NCI-H460 (cell line): ENCODE measurements at places on chromosomes 1 and 21. TPM values are rescaled to one million over a fixed set of nuclear protein-coding genes. Genes with fewer than 3 reads are reported as not detected.

DCDC2B gene
- not detected in 2 replicates for total RNA-seq

AKT3 gene
- 15.2 and 15.4 TPM in 2 replicates for total RNA-seq

INSRR gene
- 0.17 and 0.42 TPM in 2 replicates for total RNA-seq

SPRR4 gene
- total RNA-seq = not detected in 2 replicates

LYPD8 gene
- total RNA-seq = not detected in 2 replicates

ERVH48-1 gene
- not detected in 2 replicates for total RNA-seq

IVNS1ABP gene
- total RNA-seq = 56.3 and 59.5 TPM in 2 replicates

AMPD1 gene
- total RNA-seq = not detected in 2 replicates

DNA sequence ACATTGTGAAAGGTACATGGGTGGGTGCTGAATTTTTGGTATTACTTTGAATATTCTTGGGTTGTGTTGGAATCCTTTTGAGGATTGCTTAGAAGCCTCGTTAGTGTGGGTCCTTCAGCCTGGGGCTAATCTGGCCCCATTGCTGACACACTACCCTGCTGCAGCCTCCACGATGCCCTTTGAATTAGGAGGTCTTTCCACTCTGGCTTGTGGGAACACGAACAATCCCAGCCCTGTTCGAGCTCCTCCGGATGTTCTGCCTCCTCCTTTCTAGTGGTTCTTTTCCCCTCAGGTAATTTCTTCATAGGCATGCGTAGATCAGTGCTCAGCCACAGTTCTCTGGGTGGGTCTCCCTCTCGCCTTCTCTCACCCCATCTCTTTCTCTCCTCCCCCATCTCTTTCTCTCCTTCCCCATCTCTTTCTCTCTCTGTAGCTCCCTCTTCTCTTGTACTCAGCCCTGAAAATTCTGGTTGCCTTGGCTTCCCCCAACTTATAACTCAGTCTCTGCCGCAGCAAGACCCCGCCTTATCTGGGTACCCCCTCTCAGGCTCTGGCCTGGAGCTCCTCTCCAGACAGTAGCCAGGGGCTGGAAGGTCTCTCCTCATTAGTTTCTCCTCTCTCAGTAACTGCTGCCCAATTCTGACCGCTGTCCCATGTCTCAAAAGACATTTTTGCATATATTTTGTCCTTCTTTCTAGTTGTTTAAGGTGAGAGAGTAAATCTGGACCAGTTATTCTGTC is 46.0 kb upstream of the SLC19A1 start:
- no peak for DNase-seq

DNA sequence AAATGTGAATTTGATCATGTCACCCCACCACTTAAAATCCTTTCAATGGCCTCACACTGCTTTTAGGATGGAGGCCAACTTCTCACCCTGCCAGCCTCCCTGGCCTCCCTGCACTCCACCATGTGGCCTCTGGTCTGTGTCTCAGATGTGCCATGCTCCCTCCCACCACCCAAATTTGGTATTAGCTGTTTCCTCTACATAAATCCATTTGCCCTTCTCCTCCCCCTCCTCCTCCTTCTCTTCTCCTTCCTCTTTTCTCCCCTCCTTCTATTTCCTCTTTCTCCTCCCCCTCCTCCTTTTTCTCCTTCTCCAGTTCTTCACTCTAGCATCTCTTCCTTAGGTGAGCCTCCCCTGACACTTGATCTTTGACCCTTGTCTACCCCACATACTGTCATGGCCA is 16.7 kb upstream of the GUCA2B start:
- DNase-seq = no peak

DNA sequence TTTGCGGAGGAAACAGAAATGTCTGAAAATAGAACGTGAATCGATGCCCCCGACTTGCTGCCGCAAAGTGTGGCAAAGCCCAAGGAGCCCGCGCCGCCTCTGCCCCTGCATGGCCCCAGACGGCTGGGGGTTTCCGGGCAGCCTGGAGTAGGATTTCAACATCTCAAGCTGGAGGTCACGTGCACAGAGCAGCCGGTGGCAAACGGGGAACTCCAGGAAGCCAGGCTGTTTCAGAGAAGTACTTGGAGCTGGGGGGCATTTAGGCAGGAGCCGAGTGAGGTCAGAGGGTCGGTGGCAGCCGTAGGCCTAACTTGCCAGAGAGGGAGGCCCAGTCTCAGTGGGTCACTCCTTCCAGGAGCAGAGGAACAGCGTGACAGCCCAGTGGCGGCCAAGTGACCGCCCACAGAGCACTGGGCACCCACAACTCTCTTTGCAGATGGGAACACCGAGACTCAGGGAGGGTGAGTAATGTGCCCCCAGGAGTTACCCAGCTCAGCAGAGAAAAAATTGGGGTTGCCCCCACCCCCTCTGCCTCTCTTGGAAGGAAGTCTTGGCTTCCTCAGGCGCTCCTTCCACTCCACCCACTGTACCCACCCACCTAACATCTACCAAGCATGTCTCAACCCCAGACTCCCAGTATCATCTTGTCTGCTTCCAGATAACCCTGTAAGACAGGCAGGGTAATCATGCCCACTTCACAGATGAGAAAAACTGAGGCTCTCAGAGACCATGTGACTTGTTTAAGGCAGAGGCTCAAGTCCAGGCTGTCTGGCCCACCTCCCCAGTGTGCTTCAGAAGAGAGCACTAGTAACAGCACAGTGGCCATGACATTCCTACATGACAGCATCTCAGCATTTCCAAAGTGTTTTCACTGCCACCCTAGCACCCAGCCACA is 179.4 kb downstream of the HIVEP3 start:
- DNase-seq = no peak

GRCh38 chr1:166915042-166915441 is 39.0 kb upstream of the TADA1 start:
- no peak for DNase-seq

GRCh38 chr1:56190806-56191365 is 388.5 kb downstream of the PLPP3 start:
- DNase-seq = no peak

GRCh38 chr21:31708541-31708940 is 23.4 kb downstream of the SCAF4 start:
- no peak for DNase-seq

- no peak for DNase-seq
Measured at GRCh38 chr1:111219557-111220286, 7.8 kb upstream of the CHI3L2 start.

GRCh38 chr1:210233216-210233494 is 559 bp downstream of the SERTAD4 start:
- no peak for DNase-seq

DNA sequence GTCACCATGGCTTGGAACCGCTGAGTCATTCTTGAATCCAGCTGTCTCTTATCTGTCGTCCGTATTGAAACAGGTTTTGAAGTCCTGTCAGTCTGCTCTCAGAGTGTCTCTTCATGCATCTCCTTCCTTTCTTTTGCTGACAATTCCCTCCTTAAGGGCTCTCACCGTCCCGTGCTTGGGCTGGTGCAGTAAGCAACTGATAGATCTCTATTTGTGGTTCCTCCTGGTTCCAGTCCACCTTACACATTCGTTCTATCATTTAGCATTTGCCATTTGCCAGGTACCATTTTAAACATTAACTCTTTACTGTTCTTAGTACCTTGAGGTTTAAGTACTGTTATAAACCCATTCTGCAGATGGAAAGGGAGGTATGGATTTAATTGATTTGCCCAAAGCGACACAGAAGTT is 88.9 kb downstream of the DYRK1A start:
- peak; percentile 16 for DNase-seq

GRCh38 chr1:11997081-11997850 is 17.0 kb downstream of the MFN2 start:
- no peak for DNase-seq

DNA sequence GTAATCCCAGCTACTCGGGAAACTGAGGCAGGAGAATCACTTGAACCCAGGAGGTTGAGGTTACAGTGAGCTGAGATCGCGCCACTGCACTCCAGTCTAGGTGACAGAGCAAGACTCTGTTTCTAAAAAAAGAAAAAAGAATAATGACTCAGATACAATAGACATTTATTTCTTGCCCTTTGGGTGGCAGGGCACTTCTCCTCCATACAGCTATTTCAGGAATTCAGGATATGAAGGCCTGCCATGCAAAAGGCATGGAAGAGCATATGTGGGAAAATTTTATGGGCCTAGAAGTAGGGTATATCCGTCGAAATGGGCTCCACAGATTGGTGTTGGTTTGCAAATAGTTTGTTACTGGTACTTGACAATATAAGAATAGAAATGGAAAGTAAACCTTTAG is 20.2 kb upstream of the POGZ start:
- no peak for DNase-seq

DNA sequence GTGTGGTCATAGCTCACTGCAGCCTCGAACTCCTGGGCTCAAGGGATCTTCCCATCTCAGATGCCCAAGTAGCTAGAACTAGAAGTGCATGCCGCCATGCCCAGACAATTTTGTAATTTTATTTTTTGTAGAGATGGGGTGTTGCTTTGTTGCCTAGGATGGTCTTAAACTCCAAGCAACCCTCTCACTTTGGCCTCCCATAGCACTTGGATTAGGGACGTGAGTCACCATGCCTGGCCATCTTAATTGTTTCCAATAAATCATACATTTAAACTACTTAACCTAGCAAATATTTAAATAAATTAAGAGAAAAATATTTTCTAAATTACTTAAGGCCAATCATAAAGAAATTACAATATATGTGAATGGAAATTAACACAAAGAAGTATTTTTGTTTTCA is 35.1 kb upstream of the ADGRL4 start:
- DNase-seq = no peak

DNA sequence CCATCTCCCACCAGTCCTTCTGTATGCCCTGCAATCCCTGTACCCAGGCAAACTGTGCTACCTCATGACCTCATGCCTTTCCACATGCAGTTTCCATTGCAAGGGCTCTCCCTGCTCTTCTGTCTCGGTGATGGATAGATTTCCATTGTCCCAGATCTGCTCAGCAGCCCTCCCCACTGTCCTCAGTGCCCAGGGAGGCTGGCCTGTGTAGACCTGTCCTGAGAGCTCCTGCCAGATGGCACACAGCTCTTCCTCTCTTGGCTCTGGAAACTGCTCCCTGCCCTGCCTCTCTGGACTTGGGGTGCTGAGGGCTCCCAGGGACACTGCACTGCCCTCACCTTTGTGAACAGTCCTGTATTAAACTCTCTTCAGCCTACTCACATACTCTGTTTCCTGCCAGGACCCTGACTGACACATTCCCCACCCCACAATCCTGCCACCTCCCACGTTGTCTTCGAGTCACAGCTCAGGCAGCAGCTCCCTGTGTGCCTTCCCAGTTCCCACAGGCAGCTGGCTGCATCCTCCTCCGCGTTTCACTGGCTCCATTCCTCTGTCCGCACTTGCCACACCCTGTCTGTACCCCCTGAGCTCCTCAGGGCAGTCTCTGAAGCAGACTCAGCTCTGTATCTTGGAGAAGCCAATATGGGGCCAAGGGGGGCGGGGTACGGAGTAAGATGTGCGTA is 57.0 kb downstream of the SPATA46 start:
- DNase-seq = no peak

DNA sequence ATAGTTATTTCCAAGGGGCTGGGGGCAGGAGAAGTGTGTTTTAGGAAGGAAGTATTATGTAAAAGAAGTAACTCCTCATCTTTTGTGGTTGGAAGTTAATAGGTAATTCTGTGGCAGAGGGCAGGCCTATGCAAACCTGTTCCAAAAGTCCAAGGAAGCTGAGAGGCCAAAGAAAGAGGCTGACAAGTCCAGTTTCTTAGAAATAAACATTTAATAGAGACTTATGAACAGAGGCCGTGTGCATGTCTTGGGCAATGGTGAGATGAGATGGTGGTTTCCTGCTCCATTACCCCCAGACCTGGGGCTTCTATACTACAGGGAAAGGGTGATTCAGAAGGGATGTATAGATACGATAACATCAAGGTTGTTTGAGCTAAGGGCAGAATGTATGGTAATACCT is 7.6 kb upstream of the CA14 start:
- no peak for DNase-seq

DNA sequence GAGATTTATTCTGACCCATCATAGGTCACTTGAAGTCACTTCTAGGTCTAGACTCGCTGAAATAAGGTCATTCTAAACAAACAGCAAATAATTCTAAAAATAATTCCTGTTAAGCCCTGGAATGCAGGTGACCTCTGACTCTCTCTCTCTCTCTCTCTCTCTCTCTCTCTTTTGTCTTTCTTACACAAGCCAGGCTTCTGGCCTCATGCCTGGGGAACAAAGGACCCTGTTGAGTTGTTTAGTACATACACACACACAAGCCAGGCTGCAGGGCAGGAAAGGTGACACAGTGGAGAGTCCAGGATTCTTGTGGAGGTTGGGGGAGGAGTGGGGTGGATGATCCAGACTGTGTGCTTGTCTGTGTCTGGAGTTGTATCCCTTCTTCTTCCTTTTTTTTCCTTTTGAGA is 4.0 kb upstream of the MEX3A start:
- no peak for DNase-seq

DNA sequence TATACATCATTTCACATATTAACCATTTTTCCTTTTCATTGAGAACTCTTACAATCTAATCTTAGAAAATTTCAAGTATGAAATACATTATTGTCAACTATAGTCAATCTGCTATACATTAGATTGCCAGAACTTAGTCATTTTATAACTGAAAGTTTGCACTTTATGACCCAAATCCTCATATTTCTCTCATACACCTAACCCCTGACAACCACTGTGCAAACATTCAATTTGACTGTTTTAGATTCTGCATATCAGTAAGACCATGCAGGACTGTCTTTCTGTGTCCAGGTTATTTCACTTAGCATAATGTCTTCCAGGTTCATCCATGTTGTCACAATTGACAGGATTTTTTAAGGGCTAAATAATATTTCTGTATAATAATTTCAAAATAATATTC is 1299.0 kb upstream of the B3GALT2 start:
- no peak for DNase-seq

- DNase-seq = no peak
Measured at GRCh38 chr1:207603777-207604176, 41.2 kb upstream of the CR1L start.

- DNase-seq = no peak
Measured at GRCh38 chr1:176884286-176884685, 280.2 kb downstream of the ASTN1 start.

DNA sequence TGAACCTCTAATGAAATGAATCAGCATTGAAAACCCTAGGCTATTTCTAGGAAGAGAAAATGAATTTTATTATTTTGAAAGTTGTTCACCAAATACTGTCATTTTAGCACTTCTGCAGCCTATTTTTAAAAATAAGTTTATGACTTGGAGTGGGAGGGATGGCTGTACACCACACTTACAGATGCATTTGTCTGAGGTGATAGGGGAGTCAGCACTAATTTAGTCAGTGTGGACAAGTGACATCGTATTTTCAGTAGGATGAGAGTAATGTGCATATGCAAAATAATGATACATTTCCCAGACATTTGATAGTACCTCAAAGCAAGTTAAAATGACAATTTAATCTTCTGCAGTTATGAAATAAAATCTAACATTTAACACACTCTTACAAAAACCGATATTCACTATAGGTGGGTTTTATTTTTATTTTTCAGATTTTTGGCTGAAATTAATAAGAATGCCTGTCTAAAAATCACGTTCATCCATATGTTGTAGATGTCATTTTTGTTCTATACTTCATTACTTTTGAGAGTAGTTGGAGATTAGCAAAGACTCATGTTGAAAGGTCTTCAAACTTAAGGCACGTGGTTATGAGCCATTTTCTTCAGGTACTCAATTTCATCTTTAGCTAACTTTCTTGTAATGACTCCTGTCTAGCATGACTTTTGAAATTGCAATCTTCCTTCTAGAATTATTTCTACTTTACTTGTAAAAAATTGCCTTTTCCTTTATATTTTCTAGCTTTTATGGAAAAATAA is 186.7 kb downstream of the NCAM2 start:
- no peak for DNase-seq
